ENCODE measurements at places on chromosomes 2 and 18.

GRCh38 chr2:99259465-99259864, 4.0 kb upstream of the LYG2 start:
- DNase-seq, result no peak

DNA sequence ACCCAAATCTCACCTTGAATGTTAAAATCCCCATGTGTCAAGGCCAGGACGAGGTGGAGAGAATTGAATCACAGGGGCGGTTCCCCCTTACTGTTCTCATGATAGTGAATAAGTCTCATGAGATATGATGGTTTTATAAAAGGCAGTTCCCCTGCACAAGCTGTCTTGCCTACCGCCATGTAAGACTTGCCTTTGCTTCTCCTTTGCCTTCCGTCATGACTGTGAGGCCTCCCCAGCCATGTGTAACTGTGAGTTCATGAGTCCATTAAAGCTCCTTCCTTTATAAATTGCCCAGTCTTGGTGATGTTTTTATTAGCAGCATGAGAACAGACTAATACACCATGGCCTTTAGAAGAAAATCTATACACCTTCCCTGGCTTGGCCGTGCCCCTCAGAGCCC, 7.4 kb upstream of the MBP start:
- DNase-seq, result no peak

DNA sequence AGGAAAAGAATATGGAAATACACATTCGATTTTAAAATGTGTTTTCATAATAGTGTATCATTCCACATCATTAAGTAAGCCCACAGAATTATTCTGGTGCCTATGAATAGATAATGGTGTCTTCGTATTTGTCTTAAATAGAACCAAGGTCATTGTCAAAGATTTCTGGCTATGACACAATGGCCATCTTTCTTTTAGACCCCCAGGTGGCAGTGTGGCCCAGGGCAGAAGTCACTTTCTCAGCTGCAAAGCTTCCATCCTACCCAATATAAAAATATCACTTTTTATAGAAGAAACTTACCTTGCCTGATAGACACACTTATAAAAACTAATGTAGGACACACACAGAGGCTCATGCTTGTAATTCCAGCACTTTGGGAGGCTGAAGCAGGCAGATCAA, 57.5 kb downstream of the ZRANB3 start:
- peak; percentile 12 for DNase-seq

- no peak for DNase-seq
Measured at GRCh38 chr2:209451209-209451834, 27.5 kb downstream of the MAP2 start.

- DNase-seq, result no peak
Measured at GRCh38 chr2:200121931-200122330, 166.5 kb downstream of the MAIP1 start.

DNA sequence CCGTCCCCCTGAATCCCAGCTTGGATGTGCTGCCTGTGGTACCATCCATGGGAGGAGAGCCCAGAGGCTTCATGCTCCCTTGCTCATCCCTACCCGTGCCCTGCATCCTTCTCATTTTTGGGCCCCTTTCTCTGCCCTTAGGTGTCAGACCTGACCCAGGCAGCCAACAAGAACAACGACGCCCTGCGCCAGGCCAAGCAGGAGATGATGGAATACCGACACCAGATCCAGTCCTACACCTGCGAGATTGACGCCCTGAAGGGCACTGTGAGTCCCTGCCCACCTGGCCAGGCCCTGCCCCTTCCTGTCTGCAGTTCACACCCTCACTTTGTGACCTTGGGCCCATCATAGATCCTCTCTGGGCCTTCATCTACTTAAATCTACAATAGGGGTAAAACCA, 2.5 kb downstream of the DES start:
- no peak for DNase-seq

GRCh38 chr2:56464613-56465012, 280.8 kb downstream of the CCDC85A start:
- no peak for DNase-seq

DNA sequence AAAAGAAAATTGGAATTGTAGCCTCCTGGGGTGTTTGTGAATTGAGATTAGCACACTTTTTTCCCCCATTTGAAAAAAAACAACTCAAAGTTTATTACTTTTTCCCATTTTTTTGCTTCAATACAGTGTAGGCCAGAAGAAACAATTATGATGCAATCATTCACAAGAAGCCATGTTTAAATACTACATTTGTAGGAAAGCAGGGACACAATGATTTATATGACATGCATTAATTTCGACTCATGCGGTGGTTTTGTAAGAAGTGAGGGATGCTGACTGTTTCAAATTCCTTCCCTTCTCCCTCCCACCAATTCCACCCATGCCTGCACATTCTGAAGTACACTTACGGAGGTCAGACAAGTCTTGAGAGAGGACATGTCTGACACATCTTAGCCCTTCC, 774.2 kb upstream of the FSHR start:
- no peak for DNase-seq

All from NCI-H1930 (cell line).